Ovary (tissue), 10 donors: ENCODE measurements at places on chromosomes 5 and 9.

- no peak for DNase-seq
Observed at GRCh38 chr9:68844157-68844556, 139.1 kb downstream of the PIP5K1B start.

DNA sequence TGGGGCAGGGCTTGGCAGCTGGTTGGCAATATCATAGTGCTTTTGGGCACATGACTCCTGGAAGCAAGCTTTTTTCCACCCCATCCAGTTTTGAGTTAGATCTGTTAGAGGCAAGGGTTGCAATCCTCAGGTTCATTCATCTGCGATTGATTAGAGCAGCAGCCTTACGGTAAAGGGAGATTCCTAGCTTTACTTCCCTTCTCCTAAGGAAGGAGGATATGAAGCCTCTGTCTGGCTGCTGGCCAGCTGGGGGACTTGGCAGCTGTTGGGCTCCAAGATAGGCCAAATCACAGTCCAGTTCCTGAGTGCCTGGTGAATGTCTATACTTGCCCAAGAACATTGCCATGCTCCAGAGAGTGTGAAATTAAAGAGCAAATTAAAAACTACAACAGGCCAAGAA, 113.4 kb upstream of the CCNH start:
- no peak for DNase-seq

GRCh38 chr5:89065919-89066318, 182.9 kb upstream of the MEF2C start:
- DNase-seq: no peak

DNA sequence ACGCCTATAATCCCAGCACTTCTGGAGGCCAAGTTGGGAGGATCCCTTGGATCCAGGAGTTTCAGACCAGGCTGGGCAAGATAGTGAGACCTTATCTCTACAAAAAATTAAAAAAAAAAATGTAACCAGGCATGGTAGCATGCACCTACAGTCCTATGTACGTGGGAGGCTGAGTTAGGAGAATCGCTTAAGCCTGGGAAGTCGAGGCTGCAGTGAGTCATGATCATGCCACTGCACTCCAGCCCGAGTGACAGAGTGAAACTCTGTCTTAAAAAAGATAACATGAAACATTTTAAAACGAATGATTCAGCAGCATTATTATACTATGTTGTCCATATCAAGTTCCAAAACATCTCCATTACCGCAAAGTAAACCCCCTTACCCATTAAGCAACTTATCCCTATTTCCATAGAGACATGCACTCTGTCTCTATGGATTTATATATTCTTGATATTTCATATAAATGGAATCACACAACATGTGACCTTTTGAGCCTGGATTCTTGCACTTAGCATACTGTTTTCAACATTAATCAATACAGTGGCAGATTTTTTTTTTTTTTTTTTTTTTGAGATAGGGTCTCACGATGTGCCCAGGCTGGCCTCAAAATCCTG, 56.9 kb upstream of the MTMR12 start:
- no peak for DNase-seq

DNA sequence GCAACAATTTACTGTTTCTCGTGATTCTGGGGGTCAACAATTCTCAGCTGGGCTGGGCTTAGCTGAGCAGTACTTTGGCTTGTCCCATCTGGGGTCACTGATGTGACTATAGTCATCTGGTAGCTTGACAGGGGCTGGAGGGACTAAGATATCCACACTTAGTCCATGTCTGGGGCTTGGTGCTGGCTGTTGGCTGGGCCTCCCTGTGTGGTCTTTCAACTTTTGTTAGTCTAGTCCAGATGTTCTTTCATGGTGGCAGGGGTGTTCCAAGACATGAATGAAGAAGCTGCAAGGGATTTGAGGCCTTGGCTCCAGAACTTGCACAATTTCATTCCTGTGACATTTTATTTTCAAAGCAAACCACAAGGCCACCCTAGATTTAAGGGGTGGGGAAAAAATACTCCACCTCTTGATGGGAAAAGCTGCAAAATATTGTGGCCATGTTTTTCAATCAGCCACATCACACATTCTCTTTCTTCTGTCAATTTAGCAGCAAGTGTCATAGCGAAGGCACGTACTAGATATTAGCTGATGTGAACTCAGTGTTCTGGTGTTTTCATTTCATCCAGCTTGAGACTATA, 59.2 kb downstream of the TSSK1B start:
- DNase-seq: no peak

GRCh38 chr5:72206994-72207393, 99.7 kb downstream of the MAP1B start:
- DNase-seq: no peak

GRCh38 chr9:36398745-36399144, 1.3 kb downstream of the RNF38 start:
- no peak for DNase-seq

DNA sequence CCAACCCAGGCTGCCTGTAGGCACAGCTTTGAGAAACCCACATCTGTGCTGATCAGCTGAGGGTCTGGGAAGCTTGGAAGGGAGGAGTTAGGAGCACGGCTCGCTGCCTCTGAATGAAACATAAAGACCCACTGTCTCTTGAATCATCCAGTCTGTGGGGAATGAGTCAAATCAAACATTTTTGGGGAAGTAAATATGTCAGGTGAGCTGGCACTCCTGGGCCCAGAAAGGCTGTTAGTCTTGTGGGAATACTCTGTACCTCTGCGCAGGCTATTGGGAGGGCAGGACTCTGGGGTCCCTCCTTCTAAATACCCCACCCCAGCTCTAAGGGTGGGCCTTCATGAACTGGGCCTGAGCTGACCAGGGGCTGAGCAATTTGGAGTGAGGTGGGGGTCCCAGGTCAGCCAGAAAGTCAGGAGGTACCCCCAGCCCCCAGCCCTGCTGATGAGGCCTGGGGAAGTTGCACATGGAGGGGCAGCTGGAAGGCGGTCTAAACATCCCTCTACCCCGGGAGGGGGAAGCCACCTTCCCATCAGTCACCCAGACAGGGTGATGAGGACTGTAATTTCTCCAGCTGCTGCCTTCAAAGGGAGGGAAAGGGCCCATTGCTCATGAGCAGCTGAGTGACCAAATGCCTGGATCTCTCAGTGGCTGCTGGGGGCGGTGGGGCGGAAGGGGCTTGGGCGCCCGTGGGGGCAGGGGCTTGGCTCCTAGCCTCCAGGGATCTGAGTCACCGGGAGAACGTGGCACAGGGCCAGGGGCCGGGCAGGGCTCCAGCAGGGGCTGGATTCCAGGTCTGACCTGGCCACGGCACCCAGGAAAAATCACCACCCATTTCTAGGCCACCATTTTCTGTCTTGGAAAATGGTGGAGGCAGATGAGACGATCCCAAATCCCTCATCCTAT, 10.8 kb downstream of the FIBCD1 start:
- DNase-seq: peak; percentile 63

GRCh38 chr9:24587883-24588282, 42.2 kb upstream of the IZUMO3 start:
- DNase-seq: no peak

DNA sequence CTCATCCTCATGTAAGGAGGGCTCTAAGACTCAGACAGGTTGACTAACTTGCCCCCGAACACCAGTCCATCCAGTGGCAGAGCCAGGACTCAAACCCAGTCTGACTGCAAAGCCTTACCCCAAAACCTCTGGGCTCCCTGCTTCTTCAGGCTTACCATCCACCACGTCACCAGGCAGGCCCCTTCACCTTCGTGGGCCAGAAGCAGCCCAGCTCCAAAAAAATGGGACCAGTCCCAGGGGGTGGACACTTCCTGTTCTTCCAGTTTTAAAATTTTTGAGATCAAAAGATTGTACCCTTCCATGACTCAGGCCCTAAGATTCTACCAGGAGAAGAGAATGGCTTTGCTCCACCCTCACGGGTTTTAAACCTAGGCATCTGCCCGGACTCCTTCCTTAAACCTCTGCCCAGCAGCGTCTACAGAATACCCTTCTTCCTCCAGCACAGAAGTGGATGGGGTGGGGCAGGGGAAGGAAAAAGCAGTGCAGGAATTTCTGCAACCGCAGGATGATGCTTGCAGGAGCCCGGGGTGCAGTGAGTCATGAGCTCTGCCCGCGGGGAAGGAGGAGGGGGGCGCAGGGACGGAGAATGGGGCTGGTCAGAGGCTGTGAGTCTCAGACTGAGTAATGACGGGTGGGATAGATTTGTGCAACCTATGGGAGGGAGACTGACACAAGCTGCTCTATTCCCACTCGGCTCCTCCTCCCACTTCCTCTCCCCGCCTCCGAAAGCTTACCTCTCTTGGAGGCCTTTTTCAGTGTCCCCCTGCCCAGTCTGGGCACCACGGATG, 50.4 kb upstream of the STXBP1 start:
- peak; percentile 79 for DNase-seq

DNA sequence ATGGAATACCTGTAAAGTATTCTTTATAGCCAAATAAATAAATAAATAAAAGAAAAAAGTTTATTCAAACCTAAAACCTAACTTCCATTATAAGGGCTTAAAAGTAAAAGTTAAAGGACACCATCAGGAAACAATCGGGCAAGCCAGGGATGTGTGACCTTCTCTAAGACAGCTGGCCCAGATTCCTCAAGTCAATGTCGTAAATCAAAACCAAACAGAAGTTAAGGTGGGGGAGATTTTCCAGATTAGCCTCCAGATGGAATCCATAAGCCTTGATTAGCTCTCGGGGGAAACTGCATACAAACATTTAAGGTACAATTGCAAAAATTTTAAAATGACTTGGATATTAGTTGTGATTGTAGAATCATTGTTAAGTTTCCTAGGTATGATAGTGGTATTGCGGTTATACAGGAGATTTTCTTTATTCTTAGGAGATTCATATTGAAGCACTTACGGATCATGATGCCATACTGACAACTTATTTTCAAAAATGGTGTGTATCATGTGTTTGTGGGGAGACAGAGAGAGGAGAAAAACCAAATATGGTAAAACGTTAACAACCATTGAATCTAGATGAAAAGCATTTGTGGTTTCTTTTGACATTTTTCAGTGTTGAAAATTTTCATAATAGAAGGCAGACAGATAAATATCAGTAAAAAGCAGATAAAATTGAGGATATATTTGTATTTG, 21.5 kb upstream of the MGAT1 start:
- no peak for DNase-seq

DNA sequence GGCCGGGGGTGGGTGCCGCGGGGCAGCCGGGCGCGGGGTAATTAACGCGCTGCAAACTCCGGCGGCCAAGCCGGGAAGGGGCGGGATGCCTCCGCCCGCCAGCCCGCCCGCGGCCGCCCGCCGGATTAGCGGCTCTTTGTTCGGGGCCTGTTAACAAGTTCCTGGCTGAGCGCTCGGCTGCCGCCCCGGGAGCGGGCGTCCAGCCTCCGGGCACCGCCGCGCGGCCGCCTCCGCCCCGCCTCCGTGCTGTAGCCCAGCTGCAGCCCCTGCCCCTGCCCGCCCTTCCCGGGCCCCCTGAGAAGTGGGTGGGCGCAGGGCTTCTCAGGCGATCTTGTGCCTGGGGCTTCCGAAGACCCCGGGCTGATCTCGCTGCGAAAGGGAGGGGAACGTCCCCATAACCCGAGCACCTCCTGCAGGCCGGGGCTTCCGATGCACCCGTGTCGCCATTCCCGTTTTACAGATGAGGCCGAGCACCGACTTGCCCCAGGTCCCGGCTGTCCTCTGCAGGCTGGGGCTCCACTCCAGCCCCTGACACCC, 7.5 kb downstream of the UNC5A start:
- no peak for DNase-seq

GRCh38 chr5:318341-318897, 3.1 kb upstream of the AHRR start:
- no peak for DNase-seq

- DNase-seq: no peak
Observed at GRCh38 chr5:78500871-78501270, 140.5 kb downstream of the SCAMP1 start.

DNA sequence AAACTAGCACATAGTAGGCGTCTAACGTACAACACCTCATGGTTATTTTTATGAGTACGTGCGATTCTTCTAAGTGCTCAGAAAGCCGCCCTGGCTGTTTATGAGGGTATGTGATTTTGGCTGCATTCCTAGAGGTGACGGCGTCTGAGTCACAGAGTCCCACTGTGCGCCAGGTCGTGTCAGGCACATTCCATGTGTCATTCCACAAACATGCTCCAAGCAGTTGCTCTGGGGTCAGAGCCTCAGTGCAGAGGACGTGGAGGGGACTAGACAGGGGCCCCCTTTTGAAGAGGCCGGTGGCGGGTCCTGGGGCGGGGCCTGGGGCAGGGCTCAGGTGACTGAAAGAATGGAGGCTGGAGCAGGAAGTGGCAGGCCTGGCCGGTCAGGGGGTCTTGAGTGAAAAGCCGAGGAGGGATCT, 51.9 kb downstream of the NEK6 start:
- DNase-seq: no peak

GRCh38 chr5:180817893-180818674, 15.5 kb upstream of the MGAT1 start:
- no peak for DNase-seq

DNA sequence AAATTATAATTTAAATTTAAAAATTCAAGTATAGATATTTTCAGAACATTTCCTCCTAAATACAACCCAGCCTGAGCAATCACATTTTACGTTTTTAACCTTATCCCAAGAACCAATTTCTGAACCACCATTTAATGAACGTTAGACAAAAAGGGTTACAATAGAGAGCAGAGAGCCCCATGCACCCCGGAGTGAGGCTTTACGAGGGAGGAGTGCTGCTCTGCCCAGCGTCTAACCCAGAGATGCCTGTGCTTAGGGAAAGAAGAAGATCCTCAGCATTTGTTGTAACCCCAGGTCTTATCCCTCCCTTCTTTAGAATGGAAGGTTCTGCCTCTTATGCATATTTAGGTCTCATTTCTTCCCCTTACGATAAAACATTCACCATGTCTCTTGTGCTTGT, 169.1 kb downstream of the ICE1 start:
- no peak for DNase-seq

GRCh38 chr5:32831624-32832023, 120.5 kb downstream of the NPR3 start:
- peak; percentile 26 for DNase-seq

GRCh38 chr5:42767491-42768105, 11.0 kb downstream of the CCDC152 start:
- no peak for DNase-seq
